ENCODE measurements at places on chromosomes 13 and 19. TPM values are rescaled to one million over a fixed set of nuclear protein-coding genes. Genes with fewer than 3 reads are reported as not detected.

ZNF44 gene
- total RNA-seq: 23.9 TPM

ALG5 gene
- 32.8 TPM for total RNA-seq

GJB2 gene
- 0.88 TPM for total RNA-seq

IRGC gene
- total RNA-seq: not detected

- H3K4me1 ChIP-seq: no peaks in the 10 kb centered on the region
- no peak overlapping the region for H3K4me3 ChIP-seq
- no peak for DNase-seq
- H3K36me3 ChIP-seq: no peaks in the 10 kb centered on the region
- no peak overlapping the region for H3K27ac ChIP-seq
- H3K27me3 ChIP-seq: no peaks in the 10 kb centered on the region
These were observed 181.4 kb downstream of the KCTD15 start for GRCh38 chr19:33977756-33978685.

GRCh38 chr13:76397413-76397812 lies 488.8 kb downstream of the KCTD12 start:
- H3K36me3 ChIP-seq: no peaks in the 10 kb centered on the region
- no peak overlapping the region for H3K27ac ChIP-seq
- DNase-seq: no peak
- no peak overlapping the region for H3K4me3 ChIP-seq
- no peaks in the 10 kb centered on the region for H3K27me3 ChIP-seq

DNA sequence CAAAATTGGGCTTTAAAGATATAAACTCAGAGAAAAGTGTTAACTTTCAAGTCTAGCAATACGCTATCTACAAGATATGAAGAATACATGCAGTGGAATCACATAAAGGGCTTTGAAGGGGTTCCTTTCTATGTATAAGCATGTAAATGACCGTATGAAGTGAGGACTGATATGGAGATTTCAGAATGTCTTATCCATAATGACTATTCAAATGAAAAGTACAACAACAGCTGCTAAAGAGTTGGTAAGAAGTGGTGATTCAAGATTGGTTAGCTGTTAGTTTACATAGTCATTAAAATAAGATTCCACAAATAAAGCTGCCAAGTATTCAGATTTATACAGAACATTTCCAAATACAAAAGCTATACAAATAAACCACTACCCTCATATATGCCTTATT lies 153.4 kb upstream of the STARD13 start:
- H3K4me1 ChIP-seq: no peaks in the 10 kb centered on the region
- H3K27ac ChIP-seq: no peak overlapping the region
- no peak overlapping the region for H3K4me3 ChIP-seq
- DNase-seq: no peak
- no peaks in the 10 kb centered on the region for H3K27me3 ChIP-seq
- no peaks in the 10 kb centered on the region for H3K36me3 ChIP-seq

DNA sequence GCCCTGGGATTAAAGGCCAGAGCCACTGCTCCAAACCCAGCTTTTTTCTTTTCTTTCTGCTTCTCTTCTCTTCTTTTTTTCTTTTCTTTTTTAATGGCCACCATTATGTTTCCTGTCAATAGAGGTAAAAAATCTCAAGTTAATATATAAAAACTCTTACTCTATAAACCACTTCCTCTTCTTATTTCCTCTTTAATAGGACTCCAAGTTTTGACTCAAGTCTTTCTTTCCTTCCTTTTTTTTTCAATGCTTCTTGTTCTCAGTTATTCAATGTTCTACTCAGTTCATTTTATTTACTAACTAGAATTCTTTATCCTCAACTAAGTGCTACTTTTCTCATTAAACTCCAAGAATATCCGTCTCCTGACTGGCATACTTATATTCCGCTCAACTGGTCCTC lies 27.1 kb upstream of the MYCBP2 start:
- H3K27me3 ChIP-seq: no peaks in the 10 kb centered on the region
- no peak overlapping the region for H3K4me3 ChIP-seq
- DNase-seq: no peak
- H3K36me3 ChIP-seq: no peaks in the 10 kb centered on the region
- H3K4me1 ChIP-seq: no peaks in the 10 kb centered on the region

GRCh38 chr13:83940742-83941141 lies 58.5 kb upstream of the SLITRK1 start:
- no peaks in the 10 kb centered on the region for H3K27me3 ChIP-seq
- H3K27ac ChIP-seq: no peak overlapping the region
- H3K4me1 ChIP-seq: no peaks in the 10 kb centered on the region
- DNase-seq: no peak
- no peaks in the 10 kb centered on the region for H3K36me3 ChIP-seq
- no peak overlapping the region for H3K4me3 ChIP-seq

- H3K36me3 ChIP-seq: no peaks in the 10 kb centered on the region
- no peak overlapping the region for H3K4me3 ChIP-seq
These were observed 43.3 kb downstream of the SPATA13 start for GRCh38 chr13:24203811-24204210.

DNA sequence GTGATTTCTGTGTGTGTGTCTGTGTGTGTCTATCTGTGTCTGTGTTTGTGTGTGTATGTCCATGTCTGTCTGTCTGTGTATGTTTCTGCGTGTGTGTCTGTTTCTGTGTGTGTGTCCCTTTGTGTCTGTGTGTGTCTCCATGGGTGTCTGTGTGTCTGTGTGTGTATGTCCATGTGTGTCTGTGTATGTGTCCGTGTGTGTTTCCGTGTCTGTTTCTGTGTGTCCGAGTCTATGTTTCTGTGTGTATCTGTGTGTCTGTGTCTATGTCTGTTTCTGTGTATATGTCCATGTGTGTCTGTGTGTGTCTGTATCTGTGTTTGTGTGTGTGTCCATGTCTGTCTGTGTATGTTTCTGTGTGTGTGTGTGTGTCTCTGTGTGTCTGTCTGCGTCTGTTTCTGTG lies 276.3 kb upstream of the SOX1 start:
- H3K4me1 ChIP-seq: no peaks in the 10 kb centered on the region
- H3K27me3 ChIP-seq: no peaks in the 10 kb centered on the region
- no peak overlapping the region for H3K27ac ChIP-seq
- H3K4me3 ChIP-seq: no peak overlapping the region
- no peaks in the 10 kb centered on the region for H3K36me3 ChIP-seq
- no peak for DNase-seq

DNA sequence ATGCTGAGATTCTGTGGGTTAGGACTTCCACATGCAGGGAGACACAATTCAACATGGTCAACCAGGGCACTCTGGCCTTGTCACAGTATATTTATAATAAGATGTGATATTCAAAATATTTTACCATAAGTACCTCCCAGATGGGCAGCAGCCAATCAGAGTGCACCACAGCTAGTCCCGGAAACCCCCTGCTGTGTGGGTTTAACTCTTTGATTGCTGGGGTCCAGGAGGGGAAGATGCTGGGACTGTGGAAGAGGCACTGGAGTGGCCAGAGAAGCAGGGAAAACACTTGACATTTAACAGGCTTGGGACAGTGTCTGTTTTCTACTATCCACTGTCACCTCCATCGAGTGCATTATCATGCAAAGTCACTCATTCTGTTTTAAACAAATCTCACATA lies 99.0 kb downstream of the MBNL2 start:
- H3K36me3 ChIP-seq: no peaks in the 10 kb centered on the region
- no peak overlapping the region for H3K4me3 ChIP-seq
- no peaks in the 10 kb centered on the region for H3K27me3 ChIP-seq
- DNase-seq: no peak
- H3K27ac ChIP-seq: no peak overlapping the region

DNA sequence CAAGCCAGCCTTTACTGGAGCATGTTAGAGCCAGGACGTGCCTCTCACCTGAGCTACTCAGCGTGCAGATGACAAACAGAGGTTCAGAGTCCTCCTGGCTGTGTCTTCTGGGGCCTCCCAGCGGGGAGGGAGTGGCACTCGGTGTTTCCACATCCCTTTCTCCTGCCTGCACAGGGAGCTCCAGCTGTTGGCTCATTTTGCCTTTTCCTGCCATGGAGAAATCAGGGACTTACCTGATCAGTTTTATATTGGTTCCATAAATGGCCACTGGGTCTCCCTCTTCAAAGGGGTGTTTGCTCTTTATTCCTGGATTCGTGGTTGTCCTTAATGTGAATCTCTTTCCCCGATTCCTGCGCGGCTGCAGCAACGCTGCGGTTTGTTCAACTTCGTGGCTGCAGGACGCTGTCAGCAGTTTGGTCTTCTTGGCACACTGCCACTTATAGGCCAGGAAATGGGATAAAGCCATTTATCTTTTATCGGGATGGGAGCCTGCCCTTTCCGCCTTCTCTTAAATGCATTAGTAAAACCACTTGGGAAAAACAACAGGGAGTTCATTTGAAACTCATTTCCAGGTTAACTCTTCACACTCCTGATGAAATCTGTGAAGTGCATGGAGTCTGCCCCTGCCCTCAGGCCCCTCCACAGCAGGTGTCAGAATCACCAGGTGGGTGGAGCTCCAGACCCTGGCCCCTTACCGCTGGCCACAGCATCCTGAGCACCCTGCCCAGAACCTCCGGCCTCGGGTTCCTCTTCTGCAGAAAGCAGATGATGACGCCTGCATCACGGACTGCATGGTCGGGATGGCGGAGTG lies 39.8 kb upstream of the MCF2L start:
- H3K36me3 ChIP-seq: no peaks in the 10 kb centered on the region
- no peak overlapping the region for H3K4me3 ChIP-seq
- no peaks in the 10 kb centered on the region for H3K4me1 ChIP-seq
- DNase-seq: no peak
- no peaks in the 10 kb centered on the region for H3K27me3 ChIP-seq

GRCh38 chr19:51821456-51821855 lies 26.5 kb downstream of the FPR3 start:
- no peak overlapping the region for H3K27ac ChIP-seq
- H3K27me3 ChIP-seq: no peaks in the 10 kb centered on the region
- DNase-seq: no peak
- H3K36me3 ChIP-seq: no peaks in the 10 kb centered on the region

- H3K27me3 ChIP-seq: no peaks in the 10 kb centered on the region
- H3K27ac ChIP-seq: no peak overlapping the region
- no peaks in the 10 kb centered on the region for H3K36me3 ChIP-seq
- H3K4me1 ChIP-seq: peaks cover 3% of the 10 kb centered on the region
These were observed 4.9 kb downstream of the LYPD3 start for GRCh38 chr19:43460362-43461016.

Data from breast epithelium (tissue), 4 donors.